ENCODE measurements at places on chromosomes 5 and 9.

GRCh38 chr9:78609450-78609849 lies 312.5 kb downstream of the PSAT1 start:
- DNase-seq: peak; percentile 57

- no peak for DNase-seq
Observed at GRCh38 chr5:130706696-130707095, 458.4 kb downstream of the HINT1 start.

GRCh38 chr5:39040875-39041274 lies 33.3 kb downstream of the RICTOR start:
- DNase-seq: no peak

DNA sequence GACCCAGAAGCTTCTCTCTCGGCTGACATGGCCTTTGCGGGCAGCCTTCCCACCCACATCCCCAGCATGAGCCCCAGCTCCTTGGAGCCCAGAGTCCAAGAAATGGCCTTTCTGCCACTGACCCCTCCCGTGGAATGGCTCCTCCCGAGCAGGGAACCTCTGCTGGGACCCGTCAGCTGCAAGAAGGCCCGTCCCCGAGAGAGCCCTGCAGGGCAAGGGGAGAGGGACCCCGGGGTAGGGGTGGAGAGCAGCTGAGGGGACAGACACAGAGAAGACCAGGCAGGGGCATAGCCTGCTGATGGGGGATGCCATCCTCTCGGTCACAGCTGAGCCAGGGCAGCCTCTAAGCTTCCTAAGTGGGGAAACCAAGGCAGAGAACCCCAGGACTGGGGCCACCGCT lies 11.2 kb upstream of the NOTCH1 start:
- DNase-seq: no peak

DNA sequence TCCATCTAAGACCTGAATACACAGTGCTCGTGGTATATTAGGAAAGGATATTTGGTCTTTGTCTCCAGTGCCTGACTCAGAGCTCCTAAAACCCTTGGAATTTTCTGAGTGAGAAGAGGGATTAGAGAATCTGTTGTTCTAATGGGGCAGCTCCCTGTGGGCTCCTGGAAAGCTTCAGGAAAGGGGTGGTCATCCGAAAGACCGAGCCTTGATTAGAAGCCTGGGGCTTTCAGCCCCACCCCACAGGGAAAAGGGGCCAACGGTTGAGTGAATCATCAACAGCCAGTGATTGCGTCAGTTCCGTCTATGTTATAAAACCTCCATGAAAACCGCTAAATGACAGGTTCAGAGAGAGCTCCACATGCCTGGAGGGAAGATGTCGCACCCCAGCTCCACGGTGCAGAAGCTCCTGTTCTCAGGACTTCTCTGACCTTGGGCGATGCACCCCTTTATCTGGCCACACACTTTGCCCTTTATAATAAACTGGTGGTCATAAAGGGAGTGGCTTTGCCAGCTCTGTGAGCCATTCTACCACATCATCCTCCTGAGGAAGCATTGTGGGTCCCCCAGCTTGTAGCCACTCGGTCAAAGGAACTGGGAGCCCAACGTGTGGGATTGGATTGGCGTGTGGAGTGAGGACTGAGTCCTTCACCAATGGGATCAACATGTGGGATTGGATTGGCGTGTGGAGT lies 71.0 kb upstream of the ICE1 start:
- no peak for DNase-seq

- no peak for DNase-seq
Observed at GRCh38 chr5:181207214-181207959, 2.4 kb upstream of the TRIM7 start.

DNA sequence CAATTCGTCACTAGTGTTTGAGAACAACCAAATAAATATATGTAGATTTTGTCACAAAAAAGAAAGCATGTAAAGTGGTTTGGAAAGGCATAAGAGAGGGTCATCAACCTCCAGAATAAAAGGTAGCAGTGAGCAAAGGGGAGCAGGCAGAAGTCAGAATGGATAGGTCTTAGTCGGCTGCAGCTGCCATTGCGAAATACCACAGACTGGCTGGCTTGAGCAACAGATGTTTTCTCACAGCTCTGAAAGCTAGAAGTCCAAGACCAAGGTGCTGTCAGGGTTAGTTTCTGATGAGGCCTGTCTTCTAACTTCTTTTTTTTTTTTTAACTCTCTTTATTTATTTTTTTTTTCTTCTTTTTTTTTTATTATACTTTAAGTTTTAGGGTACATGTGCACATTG lies 208.1 kb upstream of the PIK3R1 start:
- DNase-seq: no peak

DNA sequence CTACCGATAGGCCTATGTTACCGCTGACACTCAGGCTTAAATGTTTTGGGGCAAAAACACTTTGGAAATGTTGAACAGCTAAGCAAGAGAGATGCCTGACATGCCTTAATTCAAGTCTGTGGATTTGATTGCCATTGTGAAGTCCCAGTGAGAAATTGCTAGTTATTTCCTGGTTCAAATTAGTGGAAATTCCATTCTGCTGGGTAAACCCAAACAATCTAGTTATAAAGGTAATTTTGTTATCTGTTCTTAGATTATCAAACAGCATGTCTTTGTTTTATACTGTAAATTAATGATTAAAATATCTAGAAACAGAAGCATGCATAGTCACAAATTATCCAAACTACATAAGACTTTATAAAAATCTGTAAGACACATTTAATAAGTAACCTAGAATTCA lies 96.6 kb downstream of the PJA2 start:
- no peak for DNase-seq

DNA sequence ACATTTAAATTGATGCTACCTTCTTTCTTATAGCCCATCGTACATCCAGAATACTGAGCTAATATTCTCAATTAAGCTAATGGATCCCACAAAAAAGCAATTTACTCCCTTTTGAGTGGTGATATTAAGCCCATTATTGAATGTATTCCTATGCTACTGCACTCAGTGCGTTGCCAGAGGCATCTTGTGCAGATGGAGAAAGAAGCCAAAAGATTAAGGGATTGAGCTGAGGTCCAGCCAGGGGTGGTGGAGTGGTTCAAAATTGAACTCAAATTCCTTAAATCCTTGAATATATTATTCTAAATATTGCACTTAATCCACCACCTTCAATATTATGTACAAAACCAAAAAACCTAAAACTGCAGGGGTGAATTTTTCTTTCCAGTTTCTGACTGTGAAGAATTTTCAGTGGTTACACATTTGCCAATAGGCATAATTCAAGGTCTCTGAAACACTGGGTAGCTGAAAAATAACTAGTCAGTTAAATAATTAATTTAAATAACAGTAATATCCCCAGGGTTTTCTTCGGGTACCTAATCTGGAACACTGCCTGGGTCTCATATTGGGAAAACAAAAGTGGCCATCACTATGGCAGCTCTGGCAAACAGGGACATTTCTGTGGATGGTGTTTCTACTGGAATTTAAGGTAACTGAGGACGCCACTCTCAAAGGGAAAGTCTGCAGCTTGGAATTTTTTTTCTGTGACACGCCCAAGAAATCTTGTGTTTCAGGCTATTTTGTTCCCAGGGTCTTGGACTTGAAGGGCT lies 6.2 kb upstream of the LIFR start:
- no peak for DNase-seq

DNA sequence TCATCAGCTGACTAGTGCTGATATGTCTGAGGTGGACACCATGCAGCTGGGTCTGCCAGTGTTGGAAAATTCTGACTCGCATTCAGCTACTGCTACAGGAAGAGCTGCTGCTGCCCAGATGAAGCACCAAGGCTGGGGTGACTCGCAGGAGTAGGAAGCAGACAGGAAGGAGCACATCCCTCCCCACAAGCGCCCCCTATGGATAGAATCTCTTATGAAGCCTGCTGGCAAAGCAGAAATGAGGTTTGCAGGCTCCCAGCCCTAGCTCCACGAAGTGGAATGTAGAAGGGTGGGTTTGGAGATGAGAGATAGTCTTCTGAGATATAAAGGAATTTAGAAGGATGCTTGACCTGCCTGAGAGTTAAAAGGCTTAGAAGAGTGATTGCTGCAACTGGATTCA lies 443.0 kb downstream of the ACTL7B start:
- no peak for DNase-seq

DNA sequence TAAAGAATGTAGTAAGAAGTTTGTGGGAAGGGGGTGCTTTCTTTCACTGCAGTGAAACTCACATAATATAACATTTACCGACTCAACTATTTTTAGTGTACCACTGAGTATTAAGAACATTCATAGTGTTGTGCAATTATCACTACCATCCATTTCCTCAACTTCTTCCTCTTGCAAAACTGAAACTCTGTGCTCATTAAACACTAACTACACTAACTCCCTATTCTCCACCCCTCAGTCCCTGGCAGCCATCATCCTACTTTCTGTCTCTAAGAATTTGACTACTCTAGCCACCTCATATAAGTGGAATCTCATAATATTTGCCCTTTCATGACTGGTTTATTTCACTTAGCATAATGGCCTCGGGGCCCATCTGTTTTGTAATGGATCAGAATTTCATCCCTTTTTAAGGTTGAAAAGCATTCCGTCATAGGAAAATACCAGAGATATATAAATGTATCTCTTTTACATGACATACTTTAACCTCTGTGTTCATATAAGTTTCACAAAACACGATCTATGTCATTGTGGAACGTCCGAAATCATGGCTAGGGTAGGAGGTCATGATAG lies 56.3 kb upstream of the DIRAS2 start:
- no peak for DNase-seq

DNA sequence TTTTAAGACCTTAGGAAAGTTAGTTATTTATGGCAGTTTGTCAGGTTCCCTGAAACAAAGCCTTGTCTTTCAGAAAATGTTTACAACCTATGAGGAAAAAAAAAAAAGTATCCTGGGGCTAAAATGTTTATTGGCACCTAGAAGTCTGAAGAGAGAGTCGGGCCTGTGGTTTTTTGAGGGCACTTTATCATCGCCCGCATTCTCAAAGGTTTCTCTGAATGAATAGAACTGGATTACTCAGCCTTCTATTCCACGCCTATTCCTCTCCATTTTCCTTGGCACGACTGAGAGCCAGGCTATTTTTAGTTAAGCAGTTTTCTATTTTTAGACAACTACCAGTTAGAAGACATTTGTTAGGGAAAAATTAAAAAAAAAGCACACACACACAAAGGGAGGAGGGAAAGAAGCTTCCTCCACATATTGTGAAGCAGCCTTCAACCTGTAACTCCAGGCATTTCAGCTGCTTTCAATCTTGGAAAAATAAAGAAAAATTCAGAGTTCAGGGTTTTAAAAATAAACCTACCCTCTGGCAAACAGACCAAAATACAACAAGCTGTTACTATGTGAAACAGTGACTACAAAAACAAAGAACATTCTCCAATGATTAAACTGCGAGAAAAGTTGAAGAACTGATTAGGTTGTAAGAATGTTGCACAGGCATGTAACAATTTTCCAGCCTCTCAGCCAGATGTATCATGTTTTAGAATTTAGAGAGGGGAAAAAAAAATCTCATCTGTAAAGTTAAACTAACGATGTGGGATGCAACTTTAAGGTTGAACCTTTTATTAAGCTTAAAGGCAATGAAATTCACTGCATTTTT lies 97.0 kb downstream of the MEF2C start:
- DNase-seq: peak; percentile 89

GRCh38 chr5:55071413-55071812 lies 31.0 kb upstream of the GZMA start:
- DNase-seq: no peak

Measured in kidney (tissue), 22 donors.